ENCODE measurements at places on chromosomes 2 and 18.

DNA sequence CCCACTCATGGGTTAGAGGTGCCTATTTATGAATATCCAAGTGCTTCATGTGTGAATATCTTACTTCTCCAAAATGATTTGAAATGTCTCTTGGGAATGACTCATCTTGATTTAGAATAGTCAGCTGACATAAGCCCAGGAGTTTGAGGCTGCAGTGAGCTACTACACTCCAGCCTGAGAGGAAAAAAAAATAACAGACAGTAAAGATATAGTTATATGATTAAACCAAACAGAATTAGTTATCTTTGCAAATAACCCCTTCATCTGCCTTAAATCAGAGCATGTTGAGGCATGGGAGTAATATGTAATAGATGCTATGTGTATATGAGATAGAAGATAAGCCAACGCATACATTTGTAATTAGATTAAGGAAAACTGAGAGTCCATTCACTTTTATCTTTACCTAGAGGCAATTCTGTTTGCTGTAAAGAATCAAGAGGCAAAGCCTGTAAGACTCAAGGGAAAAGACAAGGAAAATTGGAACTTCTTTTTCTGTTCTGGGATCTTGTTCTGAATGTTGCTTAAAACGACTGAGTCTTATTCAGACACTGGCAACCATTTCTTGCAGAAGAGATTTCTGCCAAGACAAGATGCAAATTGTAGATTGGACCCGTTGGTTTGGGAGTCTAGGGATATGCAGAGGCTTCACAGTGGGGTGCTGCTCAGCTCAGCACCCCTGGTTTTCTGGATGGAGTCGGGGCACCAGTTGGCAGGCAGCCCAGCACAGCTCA, 104.4 kb downstream of the LIPG start:
- no peak for DNase-seq

GRCh38 chr18:78561757-78562510, 417.7 kb upstream of the SALL3 start:
- no peak for DNase-seq

DNA sequence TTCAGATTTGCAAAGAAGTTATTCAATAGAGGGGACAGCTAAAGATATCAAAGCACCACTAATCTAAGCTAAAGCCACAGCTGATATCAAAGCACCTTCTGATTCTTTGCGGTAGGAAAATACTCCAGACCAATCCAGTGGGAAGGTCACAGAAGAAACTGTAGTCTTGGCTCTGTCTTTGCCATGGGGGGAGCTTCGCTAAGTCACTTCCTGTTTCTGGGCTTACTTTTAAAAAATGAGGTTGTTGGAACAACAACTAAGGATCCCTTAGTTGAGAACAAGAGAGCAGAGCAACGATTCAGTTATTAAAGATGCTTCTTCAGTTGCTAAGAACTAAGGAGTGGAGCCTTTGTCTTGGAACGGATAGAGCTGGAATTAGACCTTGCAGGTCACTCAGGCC, 12.2 kb downstream of the LPIN1 start:
- DNase-seq: no peak

GRCh38 chr2:70947556-70948184, 12.0 kb downstream of the ATP6V1B1 start:
- DNase-seq: peak; percentile 54

GRCh38 chr2:116717832-116718231, 1096.7 kb upstream of the DDX18 start:
- DNase-seq: no peak

- DNase-seq: no peak
These were observed 2.0 kb downstream of the IL1A start for GRCh38 chr2:112782234-112782799.

GRCh38 chr2:203580844-203581243, 45.7 kb upstream of the RAPH1 start:
- no peak for DNase-seq

GRCh38 chr2:127597984-127598380, 48.0 kb upstream of the GPR17 start:
- no peak for DNase-seq

DNA sequence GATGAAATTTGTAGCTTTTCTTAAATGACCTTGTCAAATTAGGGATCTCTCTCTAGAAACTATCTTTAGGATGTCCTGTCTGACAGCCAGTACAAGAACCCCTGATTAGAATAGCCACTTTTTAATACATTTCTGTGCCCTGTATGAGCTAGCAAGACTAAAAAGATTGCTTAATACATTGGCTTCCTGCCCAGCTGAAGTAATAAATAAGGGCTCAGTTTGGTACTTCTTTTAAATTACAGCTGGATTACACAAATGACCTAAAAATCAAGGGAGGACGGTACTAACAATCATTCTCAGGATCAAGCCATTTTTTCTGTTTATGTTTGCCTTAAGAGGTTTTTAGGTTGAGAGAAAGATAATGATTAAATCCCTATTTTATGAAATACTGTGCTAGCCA, 11.6 kb upstream of the OLA1 start:
- DNase-seq: no peak

DNA sequence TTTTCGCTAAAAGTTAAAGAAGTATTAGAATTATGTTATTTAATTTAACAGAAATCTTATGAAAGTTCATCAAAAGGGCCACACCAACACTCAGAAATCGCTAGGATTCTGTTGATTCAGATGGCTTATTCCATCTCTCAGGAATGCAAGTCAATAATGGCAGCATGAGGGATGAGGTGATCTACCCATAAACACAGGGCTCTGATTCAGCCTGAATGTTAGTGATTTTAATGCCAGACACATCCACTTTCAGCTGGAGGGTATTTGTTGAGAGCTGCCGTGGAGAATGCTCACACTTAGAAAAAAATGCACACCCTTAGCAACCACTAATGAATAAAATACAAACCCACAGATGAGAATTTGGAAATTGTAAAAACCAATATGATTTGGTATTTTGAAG, 173.3 kb upstream of the ERBB4 start:
- DNase-seq: no peak

- DNase-seq: no peak
These were observed 109.9 kb downstream of the ZNF236 start for GRCh38 chr18:76932026-76932819.

- peak; percentile 15 for DNase-seq
These were observed 3.5 kb downstream of the CRIM1 start for GRCh38 chr2:36359067-36359466.

Data from DMS53 (cell line).